ENCODE measurements at places on chromosomes 4 and X.

GRCh38 chr4:28488021-28488420, 1627.4 kb downstream of the STIM2 start:
- no peak for DNase-seq

DNA sequence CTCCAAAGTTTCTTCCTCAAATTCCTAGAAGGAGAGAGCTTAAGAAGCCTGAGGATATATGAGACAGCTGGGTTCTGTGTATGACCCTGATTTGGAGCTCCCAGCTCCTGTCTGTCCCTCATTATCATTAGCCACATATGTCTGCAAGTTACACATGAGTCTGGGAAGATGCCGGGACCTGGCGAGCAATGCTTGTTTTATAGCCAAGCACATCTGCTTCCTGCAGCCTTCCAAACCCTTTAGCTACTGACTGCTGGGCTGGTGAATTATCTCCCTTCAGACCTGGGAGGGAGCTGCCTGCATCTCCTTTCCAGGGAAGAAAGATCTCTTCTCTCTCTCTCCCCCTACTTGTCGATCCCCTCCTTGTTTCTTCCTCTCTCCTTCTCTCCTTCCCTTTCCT, 556.7 kb upstream of the BOD1L1 start:
- DNase-seq: no peak

DNA sequence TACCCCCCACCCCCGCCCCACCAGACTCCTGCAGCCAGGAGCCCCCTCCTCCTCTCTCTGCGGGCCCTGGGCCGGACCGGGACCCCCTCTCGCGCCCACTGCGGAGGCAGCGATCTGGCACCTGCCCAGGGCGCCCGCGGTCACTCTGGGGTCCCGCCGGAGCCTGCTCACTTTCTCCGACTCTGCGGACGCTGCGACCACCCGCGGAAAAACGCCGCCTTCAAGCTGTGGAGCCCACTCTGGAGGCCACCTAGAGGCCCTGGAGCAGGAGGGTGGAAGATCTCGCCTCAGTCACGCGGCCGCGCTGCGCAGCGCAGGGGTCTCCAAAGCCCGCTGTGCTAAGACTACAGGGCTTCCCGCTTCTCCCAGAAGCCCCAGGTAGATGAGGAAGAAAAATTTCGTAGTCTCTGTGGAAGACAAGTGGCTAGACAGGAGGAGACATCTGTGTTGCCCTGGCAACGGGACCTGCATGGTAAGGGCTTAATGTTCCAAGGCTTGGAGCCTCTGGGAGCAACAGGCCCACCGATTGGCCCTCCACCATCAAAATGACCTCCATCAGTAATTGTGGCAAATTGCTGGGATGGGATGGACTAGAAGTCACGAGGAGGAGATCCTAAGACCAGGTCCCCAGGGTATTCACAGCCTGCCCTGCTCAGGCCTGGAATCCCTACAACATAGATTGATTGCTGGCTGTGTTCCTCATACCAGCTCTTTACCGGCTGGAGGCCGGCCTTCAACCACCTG, at the start of gene PNMA6F:
TSS of gene PNMA6F (minus strand) at position 387 of the 744 bp plus-strand sequence. CDS start 1,093 bp downstream, outside the sequence.
- peak; percentile 44 for DNase-seq

- DNase-seq: no peak
Measured at GRCh38 chr4:80989921-80990544, 40.5 kb upstream of the BMP3 start.

GRCh38 chr4:89570931-89571330, 263.3 kb upstream of the GPRIN3 start:
- DNase-seq: no peak

DNA sequence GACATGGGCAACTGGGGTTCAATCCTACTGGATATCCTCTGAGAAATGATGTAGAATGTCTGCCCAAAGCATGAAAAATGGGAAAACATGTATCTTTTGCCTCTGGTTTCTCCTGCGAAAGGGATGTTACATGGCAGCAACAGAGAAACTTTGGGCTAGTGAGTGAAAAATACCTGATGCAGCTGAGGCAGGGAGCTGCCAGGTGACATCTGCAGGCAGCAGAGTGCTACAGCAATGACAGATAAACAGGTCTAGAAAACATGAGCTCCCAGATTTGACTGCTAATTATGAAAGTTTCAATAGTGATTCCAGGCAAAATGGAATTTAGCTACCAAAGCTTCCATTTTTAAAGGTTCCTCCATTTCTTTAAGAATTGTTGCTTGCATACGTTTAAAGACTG, 4.8 kb upstream of the CXCL1 start:
- DNase-seq: no peak

DNA sequence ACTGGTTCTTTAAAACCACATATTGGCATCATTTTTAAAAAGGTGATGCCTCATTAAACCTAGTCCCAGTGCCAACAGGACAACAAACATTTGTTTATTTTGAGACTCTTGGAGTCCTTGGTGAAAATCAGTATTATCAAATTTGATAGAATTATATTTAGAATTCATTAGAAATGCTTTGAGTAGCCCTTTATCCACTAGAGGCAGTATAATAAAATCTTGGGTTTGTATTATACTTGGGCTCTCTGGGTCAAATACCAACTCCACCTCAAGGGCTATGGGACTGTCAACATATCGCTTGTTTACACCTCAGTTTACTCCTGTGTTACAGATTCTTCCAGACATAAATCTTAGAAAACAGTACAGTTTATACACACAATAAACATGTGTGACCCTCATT, 335.7 kb upstream of the FSTL5 start:
- no peak for DNase-seq

Data from right atrium auricular region (tissue), 2 donors.